ENCODE measurements at places on chromosomes 12 and 14.

DNA sequence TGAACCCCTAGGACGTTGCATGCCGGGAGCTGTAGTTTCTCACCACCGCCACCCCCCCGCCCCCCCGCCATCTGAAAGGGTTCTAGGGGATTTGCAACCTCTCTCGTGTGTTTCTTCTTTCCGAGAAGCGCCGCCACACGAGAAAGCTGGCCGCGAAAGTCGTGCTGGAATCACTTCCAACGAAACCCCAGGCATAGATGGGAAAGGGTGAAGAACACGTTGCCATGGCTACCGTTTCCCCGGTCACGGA is 501 bp upstream of the HSP90B1 start:
- DNase-seq: no peak

GRCh38 chr14:44149597-44149996 is 357.5 kb downstream of the FSCB start:
- no peak for DNase-seq

DNA sequence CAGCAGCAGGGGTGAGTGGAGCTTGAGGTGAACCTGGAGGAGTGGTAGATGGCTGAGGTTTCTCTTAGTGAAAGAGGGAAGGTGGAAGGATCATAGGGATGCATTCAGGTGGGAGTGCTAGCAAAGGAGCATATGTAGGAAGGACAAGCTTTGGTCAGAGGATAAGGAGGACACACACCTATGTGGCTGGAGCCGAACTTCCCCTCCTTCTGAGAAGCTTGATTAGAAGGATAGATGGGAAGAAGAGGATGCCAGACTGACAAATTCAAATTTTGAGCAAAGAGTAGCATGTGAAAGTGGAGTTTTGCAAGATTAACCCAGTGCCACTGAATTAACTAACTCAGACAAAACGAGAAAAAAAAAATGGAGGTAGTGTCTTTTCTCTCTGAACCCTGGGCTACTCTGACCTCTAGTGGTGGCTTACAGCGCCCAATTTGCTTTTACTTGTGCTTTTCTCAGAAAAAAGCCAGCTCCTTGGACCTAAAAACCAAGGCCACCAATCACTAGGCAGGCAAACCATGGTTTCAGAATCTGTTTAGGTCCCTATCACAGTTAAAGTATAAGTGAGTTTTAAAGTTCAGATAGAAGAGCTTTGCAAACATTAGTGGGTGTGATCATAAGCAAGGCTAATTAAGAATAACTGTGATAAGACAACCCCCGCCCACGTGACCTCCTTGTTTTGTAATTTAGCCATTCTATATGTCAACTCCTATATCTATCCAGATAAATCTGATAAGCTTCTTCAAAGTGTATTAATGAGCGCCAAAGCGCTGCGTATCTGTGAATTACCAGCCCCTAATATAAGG is 15.5 kb downstream of the EMP1 start:
- peak; percentile 52 for DNase-seq

DNA sequence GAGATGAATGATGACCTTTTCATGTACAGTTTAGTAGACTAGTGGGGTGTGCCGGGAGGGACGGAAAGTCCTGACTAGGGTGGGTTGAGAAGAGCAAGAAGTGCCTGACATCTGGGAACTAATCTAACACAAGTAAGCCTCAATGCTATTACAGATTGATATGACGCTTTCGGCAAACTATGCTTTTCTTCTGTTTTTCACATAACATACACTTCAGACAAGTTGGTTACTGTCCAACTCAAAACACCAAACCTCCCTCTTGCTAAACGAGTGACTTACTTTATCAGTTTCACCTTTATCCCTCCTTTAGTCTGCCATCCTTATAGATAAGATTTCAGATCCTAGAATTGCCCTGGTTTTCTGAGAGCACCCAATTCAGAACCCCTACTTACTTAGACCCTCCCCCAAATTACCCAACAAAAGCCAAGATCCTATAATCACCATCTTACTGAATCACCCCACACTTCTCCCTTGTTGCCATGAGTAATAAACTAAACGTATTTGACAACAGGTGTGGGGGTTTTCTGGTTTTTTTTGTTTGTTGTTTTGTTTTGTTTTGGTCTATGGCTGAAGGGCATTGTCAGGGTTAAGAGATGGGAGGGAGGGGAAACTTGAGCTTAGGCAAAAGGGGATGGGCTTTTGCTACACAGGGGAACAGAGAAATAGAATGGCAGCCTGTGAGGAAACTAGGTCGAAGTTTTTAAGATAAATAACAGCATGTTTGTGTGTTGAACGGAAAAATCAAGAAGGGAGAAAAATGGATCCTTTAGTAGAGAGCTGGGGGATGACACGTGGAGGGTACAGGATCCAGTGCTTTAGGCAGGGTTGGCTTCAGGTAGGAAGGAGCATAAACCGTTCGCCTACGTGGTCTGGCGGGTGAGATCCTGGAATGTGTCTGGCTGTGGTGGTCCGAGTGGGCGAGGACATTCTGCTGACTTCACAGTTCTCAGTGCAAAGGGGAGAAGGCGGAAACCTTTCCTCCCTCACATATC is 6.1 kb upstream of the PSMA3 start:
- DNase-seq: no peak

DNA sequence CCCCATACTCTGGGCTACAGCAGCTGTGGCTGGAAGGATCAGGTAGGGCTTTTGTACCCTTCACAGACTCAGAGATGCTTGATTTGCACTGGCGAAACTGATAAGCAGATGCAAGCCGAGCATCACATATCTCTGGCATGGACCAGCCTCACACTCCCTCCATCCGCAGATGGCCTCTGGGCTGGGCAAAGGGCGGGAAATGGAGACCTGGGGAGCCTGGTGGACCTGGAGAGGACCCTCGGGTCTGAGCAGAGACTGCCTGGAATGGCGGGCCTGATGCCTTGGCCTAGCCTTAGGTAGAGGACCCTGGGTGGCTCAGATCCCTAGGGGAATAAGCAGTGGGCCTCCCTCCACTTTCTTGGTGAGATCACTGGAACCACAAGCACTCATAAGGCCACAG is 53.2 kb downstream of the GALNT16 start:
- DNase-seq: no peak

DNA sequence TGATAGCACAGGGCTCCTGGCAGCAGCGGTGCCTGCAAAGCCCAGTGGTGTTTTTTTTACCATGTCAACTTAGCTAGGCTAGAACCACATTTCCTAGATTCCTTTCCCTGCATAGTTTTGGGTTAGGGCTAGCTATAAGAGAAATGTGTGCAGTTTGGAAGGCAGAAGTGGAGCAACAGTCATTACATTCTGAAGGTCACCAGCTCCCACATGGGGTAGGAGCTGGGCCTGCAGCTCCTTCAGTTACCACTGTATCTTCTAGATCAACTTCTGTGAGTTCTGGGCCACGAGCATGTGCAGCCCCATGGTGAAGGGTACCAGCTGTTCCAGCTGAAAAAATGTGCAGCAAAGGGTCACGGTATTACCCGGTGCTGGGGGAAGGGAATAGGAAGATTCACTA is 2.3 kb upstream of the SLC25A3 start:
- DNase-seq: no peak

GRCh38 chr12:76247026-76247646 is 101.1 kb downstream of the BBS10 start:
- DNase-seq: no peak

DNA sequence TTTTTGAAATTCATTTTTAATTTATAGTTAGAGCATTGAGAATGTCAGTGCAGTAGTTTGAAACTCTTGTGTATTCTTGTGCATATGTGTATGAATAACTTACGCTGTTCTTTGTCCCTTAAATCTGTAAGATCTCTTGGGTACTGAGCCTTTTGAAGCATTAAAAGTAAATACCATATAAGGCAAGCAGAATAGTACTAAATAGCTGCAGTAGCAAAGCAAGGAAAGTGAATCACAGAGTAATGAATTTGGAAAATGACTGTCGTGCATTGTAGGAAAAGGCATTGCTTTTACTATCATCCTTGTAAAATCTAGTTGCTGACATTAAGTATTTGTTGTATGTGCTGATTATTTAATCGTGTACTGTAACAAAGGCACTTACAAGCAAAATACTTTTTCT is 12.1 kb downstream of the CNOT2 start:
- DNase-seq: no peak

DNA sequence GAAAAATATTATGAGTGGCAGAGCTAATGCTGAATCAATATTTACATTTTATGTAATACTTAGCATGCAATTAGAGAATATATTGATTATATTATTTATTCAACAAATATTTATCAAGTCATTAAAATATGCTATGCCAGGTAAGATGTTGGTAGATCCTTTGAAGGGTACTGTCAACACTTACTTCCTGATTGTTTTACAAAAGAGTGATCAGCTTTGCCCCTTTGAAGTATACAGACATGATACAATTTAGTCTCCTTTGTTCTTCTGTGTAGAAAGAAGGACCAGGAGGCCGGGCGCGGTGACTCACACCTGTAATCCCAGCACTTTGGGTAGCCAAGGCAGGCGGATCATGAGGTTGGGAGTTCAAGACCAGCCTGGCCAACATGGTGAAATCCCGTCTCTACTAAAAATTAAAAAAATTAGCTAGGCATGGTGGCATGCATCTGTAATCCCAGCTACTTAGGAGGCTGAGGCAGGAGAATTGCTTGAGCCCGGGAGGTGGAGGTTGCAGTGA is 73.9 kb upstream of the IFNG-AS1 start:
- DNase-seq: no peak

DNA sequence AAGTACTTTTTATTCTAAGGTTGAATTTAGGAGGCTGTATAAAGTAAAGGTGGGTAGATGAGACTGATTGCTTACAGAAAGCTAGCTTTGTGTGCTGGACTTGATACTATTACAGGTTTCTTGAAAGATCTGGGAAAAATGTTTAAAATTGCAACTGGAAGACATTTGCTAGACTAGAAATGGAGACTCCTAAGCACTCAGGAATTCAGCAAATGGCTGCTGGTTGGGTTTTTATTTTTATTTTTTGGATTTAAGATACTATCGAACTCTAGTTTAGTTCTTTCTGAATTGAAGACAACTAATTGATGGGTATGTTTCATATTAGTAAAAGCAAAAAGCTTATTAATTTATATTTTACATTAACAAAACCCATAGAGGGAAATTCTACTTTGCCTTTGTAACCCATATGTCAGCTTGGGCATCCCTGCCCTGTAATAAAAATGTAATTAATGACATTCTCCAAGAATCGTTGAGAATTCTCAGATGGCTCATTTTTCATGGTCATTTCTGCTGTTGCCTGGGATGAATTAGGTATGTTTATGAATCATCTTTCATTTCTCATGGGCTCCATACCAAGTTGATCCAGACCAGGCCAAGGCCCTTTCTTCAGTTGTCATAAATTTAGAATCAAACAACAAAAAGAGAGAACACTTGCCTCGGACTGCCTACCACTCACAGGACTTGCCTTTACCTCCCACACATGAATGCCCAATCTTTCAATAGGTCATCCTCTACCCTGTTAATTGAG is 102.1 kb downstream of the ERGIC2 start:
- DNase-seq: no peak

DNA sequence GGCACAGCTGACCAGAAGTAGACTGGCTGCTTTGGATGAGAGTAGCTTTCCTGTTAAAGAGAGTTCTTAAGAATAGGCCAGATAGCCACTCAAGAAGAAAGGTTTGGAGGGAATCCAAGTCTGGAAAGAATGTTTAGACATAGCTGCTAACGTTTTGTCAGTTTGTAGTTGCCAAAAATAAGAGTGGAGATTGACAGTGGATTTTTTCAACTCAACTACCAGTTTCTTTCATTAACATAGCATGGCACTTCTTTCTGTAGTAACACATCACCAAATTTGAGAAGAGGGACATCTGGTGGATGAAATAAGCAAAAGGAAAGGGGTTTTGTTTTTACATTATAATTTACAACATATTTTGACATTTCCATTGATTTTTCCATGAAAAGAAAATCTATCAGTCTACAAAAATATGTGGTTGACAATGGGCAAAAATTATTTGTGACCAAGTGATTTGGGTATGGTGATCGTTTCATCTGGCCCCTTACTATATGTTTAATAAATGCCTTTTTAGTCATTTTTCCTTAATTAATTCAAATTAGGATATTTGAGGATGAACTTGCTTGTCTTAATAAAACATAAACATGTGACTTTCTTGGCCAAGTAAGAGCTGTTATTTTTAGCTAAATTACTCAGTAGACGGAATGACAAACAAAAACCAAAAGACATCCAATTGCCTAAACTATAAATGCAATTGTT is 71.1 kb downstream of the PTPRR start:
- no peak for DNase-seq

DNA sequence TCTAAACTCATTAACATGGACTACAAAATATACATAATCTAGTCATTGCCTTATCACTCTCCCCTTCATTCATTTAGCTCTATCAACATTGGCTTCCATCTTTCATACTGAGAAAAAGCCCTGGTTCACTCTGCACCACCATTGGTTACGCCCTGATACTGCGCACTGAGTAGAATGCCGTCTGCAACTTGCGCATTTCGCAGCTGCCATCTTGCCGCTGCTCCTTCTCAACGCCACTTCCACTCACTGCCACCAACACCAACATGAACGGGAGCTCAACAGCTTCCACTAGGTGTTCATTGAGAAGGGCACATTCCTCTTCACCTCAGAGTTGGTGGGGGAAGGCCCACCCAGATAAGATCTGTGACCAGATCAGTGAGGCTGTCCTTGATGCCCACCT is 71.3 kb downstream of the EEA1 start:
- no peak for DNase-seq

- DNase-seq: peak; percentile 57
Observed at GRCh38 chr14:75514673-75515628, 7.3 kb upstream of the BATF start.

GRCh38 chr14:105839425-105840265 is 313.3 kb downstream of the TMEM121 start:
- DNase-seq: no peak

DNA sequence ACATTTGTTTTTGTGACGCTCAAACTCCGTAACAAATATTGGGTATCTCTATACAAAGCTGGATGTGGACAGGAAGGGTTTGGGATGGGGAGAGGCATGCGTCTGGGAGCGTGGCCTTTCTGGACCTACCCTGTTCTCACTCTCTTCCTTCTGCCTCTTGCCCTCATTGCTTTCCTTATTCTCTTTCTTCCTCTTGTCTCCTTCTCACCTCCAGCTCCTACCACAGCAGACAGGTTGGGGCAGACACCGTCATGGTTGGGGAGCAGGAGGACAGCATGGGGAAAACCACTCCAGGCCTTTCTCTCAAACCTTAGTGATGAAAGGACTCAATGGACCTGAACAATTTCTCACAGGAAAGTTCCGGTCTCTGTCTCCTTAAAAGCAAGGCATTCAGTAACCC is 465.3 kb downstream of the RAD51B start:
- DNase-seq: no peak

GRCh38 chr12:85676816-85677749 is 159.1 kb downstream of the RASSF9 start:
- no peak for DNase-seq

Measured in activated effector memory CD4-positive, alpha-beta T cell treated with Interleukin-2 at 50 U/mL for 16 hours (primary cell).